NCI-H1694 (cell line): ENCODE measurements at places on chromosomes 7 and 10.

DNA sequence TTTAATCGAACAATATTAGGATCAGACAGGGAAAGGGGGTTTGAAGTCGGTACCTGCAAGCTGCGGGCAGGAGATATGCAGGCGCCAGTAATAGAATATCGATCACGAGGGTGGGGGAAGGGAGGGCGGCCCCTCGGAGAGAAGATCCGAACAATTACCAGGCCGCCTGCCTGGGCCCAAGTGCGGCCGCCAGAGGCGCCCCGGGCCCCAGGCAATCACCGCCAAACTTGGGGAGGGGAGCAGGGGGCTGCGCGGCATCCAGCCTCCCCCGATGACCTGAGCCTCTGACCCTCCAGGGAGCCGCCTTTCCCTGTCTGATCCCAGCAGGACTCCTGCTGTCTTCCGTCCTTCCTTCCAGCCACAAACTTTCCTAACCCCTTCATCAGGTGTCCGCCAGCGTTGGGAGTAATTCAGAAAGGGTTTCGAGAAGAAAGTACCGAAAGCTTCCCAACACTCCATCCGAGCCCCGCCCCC is 1.1 kb downstream of the NKX1-2 start:
- no peak for DNase-seq

DNA sequence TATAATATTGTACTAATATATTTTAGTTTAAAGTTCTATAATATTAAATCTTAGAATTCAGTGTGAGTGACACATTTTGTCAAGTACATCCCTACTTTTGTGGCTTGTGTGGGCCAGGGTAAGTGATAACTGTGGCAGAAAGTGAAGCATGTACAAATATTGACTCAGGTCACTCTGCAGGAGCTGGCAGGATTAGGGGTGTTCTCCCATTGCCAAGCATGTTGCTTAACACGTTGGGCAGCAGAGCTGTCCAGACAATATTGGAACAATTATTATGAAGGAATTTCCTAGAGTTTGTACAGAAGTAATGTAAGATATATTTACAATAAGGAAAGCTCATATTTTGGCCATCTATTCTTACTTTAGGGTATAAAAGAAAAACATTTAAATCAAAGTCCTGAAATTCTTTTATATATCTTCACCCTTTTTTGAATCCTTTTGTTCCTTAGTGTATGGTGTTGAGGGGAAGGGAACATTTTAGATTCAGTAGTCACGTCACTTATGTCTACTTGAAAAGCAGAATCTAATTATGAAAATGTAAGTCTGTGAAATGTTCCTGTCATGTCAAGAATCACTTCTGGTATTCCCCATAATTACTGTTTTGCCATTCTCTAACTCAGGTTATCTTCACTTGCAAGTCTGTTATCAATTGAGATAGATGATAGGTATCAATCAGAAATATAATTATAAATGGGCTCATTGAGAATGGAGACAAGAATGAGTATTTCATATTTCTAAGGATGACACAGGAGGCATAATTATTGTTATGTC is 4.0 kb downstream of the HDAC9 start:
- no peak for DNase-seq

- no peak for DNase-seq
These were observed 201.5 kb downstream of the ADAM12 start for GRCh38 chr10:126186766-126187165.

DNA sequence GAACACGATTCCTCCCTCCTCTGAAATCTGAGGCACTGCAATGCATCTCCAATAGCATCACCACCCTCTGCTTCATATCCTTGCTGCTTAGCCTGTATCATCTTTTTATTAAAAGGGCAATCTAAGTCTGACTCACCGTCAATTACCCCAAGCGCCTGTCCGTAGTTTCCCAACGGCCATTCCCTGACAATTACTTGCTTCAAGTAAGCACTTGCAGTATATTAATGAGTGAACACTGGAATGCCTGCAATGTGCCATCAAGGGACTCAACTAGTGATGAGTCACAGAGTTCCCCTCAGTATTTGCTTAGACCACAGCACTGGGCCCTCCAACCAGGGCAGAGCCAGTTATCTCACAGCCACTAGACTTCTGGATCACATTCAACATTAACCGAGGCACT is 19.5 kb upstream of the PPP1R3C start:
- no peak for DNase-seq

DNA sequence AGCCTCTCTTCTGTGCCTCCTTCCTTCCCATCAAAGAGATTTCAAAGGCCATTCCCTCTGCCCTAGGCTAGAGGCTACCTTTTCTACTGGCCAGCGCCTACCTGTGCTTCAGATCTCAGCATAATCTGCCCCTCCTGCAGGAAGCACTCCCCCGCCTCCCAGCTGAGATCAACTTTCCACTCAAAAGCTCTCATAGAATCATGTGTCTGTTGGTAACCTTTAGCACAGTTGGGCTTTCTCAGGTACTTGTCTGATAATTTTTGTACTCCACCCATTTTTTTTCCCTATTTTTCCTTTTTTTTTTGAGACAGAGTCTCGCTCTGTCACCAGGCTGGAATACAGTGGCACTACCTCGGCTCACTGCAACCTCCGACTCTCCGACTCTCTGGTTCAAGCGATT is 231.0 kb upstream of the PRSS58 start:
- no peak for DNase-seq

GRCh38 chr7:137082391-137082790 is 213.9 kb downstream of the CHRM2 start:
- DNase-seq: no peak

- DNase-seq: no peak
These were observed 93.3 kb downstream of the FAM53B start for GRCh38 chr10:124650820-124651401.

DNA sequence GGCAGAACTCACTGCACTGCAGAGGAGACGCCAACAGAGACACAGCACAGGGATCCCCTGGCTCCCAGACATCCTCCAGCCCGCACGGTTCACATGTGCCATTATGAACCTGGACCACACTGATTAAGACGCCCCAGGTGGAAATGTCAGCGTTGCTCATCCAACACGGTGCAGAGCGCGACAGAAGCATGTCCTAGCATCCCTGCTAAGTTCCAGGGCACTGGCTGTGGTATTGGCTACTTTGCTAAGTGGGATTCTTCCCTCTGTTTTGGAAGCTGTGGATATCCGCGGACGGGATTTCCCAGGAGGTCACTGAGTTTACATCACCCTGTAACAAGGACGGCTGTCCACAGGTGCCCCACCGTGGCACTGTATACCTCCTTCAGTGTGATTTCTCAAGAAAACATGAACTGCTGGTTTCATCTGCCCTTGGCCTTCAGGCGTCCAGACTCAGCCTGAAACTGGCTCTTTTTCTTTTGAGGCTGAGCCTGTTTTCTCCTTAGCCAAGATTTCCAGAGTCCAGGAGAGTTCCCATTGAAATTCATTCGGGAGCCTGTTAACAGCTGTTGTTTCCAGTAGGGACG is 324.0 kb downstream of the WDR37 start:
- DNase-seq: no peak

GRCh38 chr10:126806498-126806897 is 98.7 kb upstream of the DOCK1 start:
- no peak for DNase-seq

- DNase-seq: no peak
These were observed 45.0 kb downstream of the AFAP1L2 start for GRCh38 chr10:114359041-114359952.

GRCh38 chr7:49636400-49636799 is 137.0 kb upstream of the VWC2 start:
- DNase-seq: no peak

- DNase-seq: no peak
These were observed 60.4 kb downstream of the PAX2 start for GRCh38 chr10:100805543-100806355.

- DNase-seq: no peak
These were observed 163.4 kb downstream of the ATE1 start for GRCh38 chr10:121764233-121764942.

DNA sequence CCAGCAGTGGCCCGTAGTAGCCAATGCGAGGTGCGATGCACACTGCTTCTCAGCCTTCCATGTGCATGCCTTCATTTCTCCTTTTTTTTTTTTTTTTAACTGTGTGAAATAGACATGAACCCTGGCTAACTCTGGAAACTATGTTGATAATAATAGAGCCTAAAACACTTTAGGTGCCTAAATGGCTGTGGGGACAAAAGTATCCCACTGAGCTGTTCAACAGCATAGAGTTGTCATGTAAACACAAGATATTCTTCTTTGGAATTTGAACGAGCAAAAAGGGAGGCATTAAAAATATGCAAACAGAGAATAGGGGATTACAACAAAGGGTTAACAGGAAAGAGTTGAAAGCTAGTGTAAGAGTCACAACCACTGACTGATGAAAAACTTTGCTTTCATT is 162.1 kb upstream of the NOBOX start:
- no peak for DNase-seq

GRCh38 chr7:52482076-52482475 is 553.4 kb upstream of the POM121L12 start:
- no peak for DNase-seq

GRCh38 chr7:33986951-33987947 is 81.9 kb downstream of the BMPER start:
- DNase-seq: no peak

GRCh38 chr10:77741746-77742145 is 104.1 kb upstream of the KCNMA1 start:
- no peak for DNase-seq

DNA sequence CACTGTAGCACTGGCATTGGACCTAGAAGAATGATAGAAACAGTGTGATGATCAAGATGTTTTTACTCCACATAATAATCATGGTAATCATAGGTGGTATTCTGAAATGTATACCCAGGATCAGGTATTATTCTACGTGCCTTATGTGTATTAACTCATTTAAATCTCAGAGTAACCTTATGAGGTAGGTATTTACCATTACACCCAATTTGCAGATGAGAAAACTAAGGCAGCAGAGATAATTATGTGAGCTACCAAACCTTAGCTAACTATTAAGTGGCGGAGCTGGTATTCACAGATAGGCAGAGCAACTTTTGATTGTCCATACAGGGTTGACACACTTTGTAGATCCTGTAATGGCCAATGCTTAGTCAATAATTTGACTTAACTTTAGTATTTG is 2.5 kb downstream of the CAMK1D start:
- DNase-seq: no peak

DNA sequence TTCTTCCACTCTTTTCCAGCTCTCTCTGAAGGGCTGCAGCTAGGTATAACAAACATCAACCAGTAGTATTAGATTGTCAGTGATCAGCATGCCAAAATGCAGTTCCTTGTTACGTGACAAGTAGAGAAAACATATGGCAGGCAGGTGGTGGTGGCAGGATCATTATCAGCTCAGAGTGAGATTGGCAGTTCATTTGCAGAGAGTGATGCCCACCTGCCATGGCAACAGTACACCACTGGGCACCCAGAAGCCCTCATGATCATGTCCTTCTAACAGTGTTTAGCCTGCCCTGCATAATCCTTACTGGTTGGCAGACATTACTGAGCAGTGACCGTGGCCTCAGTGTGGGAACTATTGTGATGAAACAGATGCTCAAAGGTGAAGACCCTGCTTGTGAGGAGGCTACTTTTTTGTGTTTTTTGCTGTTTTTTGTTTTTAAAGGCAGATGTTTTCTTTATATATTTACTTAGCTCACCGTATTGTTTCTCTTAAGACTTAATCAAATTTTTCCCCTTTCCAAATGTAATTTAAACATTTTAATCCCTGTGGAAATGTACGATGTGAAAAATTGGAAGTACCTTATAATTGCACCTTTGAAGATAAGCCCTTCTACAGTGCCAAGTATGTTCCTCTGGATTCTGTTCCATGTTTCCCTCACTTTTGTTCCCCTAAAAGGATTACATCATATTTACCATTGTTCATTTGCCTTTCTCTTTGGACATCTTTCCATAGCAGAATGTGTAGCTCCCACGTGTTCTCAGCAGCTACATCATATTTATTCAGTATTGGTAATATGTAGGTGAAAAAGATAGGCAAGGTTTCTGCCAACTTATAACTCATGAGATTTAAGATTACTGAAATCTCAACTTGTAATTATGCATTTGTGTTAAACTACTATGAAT is 179.6 kb downstream of the SND1 start:
- DNase-seq: peak; percentile 92

GRCh38 chr7:86598311-86598710 is 45.4 kb upstream of the GRM3 start:
- peak; percentile 3 for DNase-seq

GRCh38 chr10:88661577-88661976 is 2.7 kb upstream of the LIPF start:
- DNase-seq: no peak

DNA sequence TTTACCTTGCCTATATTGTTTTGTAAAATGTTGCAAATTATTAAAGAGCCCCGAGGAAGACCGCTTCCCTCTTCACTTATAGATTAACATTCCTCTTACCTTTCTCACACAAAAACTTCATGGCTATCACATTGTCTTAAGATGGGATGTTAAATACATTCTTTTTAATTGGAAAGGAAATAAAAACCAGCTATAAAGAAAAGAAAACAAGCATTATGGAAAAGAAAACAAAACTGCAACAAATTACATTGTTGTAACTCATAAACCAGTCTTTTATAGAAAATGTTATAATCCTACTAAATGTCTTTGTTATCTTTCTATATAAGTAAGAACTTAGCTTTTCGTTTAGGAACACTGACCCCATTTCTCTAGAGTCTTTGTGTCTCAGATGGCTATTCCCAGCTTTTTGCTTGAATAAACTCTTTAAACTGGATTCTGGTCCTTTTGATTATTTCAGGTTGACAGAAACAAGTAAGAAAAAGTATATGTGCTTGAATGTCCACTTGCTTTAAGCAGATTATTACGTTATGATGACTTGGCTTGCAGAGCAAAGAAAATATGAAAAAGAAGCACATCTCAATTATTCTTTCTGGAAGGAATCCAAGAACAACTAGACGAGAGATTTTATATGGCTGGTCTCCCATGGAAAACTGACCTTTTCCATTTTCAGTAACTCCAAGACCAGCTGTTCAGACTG is 128.2 kb downstream of the AKR1D1 start:
- no peak for DNase-seq

DNA sequence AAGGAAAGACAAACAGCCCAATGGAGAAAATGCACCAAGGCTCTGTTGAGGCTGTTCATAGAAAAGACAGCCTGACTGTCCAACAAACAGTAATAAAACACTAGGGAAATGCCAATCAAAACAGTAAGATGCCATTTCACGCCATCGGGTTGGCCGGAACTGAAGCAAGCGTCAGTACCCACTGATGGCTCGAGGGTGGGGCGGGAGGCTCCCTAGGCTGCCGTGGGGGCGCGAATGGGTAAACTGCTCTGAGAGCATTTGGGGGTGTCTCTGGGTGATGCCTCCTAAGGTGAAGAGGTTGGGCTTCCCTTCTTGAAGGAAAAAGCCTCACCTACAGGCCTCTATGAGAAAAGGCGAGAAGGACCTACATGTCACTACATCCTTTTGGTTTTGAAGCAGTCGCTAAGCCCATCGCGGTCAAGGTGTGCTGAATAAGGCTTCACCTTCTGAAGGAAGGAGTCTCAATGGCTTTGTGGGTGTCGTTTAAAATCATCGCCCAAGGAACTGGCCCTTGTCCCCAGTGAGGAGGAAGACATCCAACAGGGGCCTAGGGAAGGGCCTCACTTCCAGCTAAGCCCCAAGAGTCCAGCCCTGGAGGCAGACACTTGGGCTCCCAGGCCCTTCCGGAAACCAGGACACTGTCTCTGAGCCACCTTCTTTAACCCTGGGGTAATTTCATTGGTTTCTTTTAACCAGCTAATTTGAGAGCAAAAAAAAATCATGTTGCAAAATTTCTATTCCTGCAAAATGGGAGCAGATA is 98.5 kb upstream of the PPP2R2D start:
- no peak for DNase-seq

- peak; percentile 18 for DNase-seq
These were observed 103.8 kb upstream of the PPIF start for GRCh38 chr10:79243181-79244067.

GRCh38 chr10:118768041-118768919 is 13.5 kb upstream of the CACUL1 start:
- no peak for DNase-seq
